Mammary epithelial cell (primary cell): ENCODE measurements at places on chromosomes 7 and 10. TPM values are rescaled to one million over a fixed set of nuclear protein-coding genes. Genes with fewer than 3 reads are reported as not detected.

Gene MBLAC1
- 1.0 TPM for polyA plus RNA-seq

Gene VWA2
- polyA plus RNA-seq, result 0.34 TPM

Gene TDRD1
- not detected for polyA plus RNA-seq

Gene SLC26A3
- polyA plus RNA-seq, result not detected

Gene KCND2
- not detected for polyA plus RNA-seq

- DNase-seq, result no peak
Measured at GRCh38 chr10:31272841-31273240, 46.2 kb upstream of the ZEB1 start.

DNA sequence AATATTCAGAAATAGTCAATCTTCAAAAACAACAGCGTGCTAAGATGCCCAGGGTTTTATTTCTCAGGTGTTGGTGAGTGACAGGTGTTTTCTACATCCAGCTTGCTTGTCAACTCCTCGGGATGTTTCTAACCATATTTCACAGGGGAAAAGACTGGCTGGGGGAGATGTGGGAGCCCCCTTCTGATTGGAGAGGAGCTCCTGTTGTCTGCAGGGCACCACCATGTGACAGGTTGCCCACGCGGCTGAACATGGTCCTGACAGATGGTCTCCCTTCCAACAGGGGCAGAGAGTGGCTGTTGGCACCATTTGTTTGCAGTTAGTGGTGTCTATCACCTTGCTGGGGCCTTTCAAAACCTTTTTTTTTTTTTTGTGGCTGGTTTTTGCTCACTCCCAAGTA, 16.5 kb upstream of the GPR26 start:
- DNase-seq, result no peak

DNA sequence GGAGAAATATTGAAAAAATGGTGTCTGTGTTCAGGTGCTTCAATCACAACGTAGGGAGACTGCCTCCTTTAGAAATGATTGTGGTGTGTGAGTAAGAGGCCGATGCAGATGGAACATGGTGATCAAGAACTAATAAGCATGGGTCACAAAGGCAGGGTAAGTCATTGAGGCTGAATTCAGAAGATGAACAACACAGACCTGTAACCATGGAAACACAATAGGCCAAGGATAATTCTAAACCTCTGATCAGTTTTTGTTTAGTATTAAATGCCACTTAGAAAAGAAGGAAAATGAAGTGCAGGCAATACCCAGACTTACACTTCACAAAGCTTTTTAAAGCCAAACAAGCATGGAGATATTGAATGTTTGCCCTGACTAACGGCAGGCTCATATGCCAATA, 32.8 kb upstream of the TAS2R16 start:
- no peak for DNase-seq

- no peak for DNase-seq
Measured at GRCh38 chr10:114310346-114310745, 71.3 kb downstream of the VWA2 start.
